AG09309 (cell line): ENCODE measurements at places on chromosomes 2 and 18.
A peak's percentile ranks its signal among the peaks of the same experiment; 100 is the strongest.

GRCh38 chr18:76859474-76860339, 37.4 kb downstream of the ZNF236 start:
- no peak for DNase-seq

DNA sequence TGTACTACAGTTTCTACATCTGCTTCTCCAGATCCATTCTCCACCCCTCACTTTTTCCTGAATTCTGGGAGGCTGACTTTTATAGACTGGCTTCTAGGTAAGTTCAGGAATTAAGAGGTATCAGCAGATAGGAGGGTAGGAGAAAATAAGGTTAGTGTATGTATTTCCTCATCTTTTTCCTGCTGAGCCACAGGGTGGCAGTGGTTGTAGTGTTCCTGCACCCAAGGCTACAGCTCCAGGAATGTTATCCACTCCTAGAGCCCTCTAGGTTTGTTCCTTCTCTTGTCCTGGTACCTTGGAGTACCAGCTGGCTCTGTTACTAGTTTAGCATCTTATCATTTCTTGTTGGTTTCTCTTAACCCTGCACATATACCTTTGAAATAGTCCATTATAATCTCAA, 40.7 kb upstream of the C2orf66 start:
- peak; percentile 10 for DNase-seq

DNA sequence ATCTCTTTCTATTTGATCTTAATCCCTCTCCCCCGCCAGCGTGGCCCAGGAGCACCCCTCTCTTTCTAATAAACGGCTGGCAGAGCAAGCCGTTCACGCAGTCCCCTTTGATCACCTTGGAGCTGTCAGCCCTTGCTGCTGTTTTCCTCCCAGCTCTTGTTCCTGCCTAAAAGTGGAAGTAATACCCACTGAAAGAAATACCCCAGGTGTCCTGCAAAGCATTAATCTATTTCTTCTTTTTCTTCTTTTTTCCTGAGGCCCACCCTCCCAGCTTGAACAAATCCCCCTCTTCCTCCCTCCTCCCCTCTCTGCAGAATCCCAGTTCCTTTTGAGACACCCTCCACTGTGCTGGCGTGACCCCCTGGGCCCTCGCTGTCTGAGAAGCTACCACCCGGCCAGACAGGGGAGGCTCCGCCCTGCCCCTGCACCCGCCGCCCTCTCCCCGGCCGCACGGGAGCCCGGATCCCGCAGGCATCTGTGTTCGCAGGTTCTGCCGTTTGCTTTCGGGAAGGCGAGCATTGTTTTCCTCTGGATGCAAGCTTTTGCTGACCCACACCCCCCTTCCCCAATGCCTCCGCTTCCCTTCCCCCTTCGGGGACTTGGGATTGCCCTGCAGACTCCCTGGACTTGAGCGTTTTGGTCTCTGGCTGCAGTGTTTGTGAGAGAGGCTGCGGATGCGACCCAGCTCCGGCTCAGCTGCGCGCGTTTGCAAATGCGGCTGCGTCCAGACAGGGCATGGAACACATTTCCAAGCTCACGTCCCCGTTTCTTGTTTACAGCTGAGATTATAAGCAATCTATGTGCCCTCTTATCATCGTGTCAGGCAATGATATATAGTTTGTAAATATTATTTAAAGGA, 631.5 kb downstream of the NYAP2 start:
- DNase-seq: peak; percentile 1

DNA sequence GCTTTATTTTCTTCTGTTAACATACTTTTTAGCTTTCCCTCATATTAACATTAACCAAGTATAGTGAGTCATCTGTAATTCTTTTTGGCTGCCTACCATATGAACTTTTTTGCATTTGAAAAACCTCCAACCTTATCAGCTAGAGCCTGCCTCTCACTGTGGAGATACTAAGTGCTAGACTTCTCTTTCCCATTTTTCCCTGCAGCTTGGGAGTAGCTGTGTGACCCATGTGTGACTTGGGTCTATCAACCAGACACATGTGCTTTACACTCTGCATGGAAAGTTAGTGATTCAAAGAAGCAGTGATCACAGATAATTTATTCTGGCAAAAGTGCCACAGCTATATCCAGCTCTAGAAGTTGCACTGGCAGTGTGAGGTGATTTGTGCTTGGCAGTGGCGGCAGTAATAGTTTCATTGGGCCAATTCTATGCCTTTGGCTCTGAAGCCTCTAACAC, 36.3 kb downstream of the PREPL start:
- DNase-seq: peak; percentile 11

- DNase-seq: no peak
Observed at GRCh38 chr2:178287652-178288344, 93.5 kb downstream of the OSBPL6 start.

DNA sequence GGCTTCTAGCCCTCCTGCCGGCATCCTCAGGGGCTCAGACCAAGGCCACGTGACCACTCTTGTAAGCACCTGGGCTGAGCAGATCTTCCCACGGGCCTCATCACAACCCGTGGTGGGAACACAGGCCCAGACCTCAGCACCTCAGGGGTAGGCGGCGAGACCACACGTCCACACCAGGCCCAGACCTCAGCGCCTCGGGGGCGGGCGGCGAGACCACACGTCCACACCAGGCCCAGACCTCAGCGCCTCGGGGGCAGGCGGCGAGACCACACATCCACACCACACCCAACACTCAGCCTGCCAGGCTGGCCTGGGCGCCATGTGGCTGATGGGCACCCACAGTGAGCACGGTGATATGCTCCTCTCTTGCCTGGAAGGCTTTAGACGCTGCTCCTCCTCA, 334.4 kb upstream of the SALL3 start:
- DNase-seq: no peak

DNA sequence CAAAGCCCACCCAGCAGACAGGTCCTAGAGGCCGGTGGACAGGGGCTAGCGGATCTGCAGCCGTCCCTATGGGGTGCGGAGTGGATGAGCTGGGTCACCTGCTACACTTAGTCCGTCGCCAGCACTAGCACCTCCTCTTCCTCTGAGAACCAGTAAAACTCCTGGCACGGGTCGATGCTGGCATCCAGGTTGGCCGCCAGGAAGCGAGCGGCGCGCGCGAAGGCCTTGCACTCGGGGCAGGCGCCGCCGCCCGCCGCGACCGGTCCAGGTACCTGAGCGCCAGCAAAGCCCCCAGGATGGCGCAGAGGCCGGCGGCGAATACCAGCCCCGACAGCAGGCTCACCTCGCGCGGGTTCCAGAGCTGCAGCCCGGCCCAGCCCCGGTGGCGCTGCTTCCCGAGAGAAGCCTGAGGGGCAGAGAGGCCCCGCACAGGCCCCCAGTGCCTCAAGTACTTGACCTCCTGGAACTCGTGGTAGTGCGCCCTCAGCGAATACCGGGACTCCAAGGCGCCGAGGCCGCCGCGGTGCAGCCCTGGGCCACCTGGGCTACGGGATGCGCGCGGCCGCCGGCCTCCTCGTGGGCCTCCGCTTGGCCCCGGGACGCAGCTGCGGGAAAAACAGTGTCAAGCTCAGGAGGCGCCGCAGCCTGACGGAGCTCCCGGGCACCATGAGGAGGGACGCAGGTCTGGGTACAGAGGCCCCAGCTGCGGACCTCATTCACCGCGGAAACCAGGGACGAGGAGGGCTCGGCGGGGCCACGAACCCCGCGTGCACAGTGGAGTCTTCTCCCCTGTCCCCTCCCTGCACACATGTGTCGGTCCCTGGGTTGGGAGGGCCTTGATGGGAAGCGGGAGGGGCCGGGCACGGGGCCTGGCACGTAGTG, 27.5 kb upstream of the ALPP start:
- no peak for DNase-seq

GRCh38 chr2:236093134-236093533, 75.1 kb downstream of the GBX2 start:
- DNase-seq: no peak
